ENCODE measurements at places on chromosomes 3 and 15.

GRCh38 chr3:32438596-32439344 lies 47.1 kb downstream of the CMTM7 start:
- DNase-seq: no peak

- no peak for DNase-seq
Measured at GRCh38 chr3:5059782-5060181, 62.3 kb upstream of the ARL8B start.

GRCh38 chr3:195131176-195131575 lies 139.8 kb downstream of the XXYLT1 start:
- DNase-seq: no peak

DNA sequence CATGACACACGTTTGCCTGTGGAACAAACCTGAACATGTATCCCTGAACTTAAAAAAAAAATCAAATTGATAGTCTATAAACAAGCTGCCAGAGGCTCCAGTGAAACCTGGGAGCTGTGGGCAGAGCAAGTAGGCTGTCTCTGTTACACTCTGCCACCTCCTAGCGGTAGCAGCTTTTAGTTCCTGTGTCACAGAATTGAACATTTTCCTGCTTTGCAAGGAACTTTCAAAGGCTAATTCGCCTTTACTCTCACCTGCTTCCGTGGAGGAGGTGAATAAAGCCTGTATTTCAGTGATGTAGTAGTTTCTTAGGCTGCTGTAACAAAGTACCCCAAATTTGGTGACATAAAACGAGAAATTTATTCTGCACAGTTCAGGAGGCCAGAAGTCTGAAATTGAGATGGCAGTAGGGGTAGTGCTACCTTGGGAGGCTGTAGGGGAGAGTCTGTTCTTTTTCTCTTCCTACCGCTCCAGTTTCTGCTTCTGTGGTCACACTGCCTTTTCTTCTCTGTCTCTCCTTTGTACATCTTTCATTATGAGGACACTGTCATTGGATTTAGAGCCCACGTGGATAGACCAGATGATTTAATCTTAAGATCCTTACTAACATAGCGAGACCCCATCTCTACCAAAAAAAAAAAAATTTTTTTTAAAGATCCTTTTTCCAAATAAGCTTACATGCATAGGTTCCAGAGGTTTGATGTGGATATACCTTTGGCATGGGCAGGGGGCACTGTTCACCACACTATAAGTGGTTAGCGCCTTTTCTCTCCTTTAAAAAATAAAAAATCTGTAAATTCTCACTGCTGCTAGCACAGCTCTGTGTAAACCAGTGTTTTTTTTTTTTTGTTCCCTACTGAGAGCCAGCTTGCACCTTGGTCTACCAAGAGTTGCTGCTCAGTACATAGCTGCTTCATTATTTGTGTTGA lies 25.3 kb downstream of the FBXO22 start:
- DNase-seq: no peak

DNA sequence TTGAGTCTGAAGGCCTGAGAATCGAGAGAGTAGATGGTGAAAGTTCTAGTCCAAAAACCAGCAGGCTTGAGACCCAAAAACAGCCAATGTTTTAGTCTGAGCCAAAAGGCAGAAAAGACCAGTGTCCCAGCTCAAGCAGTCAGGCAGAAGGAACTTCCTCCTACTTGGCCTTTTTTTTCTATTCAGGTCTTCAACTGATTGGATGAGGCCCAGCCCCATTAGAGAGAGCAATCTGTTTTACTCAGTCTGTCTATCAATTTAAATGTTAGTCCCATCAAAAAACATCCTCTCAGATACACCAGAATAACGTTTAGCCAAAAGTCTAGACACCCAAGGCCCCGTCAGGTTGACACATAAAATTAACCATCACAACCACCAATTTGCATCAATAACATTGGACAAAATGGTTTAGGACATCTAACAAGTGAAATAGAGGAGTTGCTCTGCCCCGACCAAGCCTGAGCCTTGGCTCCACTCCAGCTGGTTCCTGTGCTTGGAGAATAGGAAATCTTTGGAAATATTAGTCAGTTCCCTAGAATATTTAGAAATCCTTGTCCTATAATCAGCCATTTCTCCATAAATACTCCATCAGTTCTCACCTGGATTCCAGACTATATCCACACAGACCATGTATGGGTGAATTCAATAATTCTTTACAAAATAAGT lies 51.4 kb upstream of the LIPC start:
- DNase-seq: no peak

DNA sequence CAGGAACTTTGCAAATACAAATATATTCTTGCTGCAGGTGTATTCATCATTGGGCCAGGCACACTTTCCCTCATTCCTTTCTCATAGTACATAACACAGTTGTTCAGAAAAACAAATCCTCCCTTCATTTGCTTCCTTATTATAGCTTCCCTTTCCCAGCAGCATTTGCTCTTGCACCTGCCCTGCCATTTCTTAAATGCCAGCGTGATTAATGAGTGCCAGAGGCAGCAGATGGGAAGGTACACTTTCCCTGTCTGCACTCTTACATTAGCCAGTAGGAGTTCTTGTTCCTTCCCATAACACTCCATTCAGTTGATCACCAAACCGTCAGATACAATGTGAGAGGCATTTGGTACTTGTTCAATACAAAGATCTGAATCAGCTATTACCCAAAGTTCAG lies 128.5 kb upstream of the GAP43 start:
- no peak for DNase-seq

DNA sequence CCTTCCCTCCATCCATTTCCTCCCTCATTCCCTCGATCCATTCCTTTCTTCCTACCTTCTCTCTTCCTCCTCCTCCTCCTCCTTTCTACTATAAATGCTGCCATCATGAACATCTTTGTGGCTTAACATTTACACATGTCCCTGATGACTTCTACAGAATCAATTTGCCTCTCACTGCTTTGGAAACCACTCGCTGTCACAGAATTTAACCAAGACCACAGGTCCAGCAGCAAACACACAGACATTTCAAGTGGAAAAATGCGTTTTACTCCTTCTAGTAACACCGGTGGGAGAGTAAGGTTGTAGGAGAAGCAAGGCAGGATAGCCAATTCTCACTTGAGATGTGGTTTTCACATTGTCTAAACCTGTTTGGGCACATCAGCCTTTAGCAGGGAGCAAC lies 101.4 kb upstream of the LRIG1 start:
- no peak for DNase-seq

DNA sequence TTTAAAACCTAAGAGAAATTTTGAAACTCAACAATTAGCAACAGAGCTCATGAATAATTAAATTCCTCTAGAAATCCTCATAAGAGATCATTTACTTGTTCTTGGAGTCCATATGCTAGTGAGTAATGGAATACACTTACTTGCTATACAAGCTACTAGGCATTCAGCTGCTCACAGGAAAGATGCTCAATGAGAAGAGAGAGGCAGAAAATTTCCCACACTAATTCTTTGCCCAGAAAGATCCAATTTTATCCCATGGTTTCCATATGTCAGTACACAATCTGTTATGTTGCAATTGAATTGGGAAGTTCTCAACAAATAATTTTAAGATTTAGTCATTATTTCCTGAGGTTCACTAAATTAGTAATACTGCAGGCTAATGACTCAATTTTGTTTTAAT lies 310.4 kb downstream of the RYR3 start:
- DNase-seq: no peak

GRCh38 chr3:69300296-69300695 lies 85.6 kb downstream of the FRMD4B start:
- DNase-seq: no peak

- DNase-seq: no peak
Measured at GRCh38 chr3:43017593-43018195, 38.6 kb downstream of the GASK1A start.

GRCh38 chr3:63050548-63051177 lies 175.4 kb upstream of the CADPS start:
- no peak for DNase-seq

DNA sequence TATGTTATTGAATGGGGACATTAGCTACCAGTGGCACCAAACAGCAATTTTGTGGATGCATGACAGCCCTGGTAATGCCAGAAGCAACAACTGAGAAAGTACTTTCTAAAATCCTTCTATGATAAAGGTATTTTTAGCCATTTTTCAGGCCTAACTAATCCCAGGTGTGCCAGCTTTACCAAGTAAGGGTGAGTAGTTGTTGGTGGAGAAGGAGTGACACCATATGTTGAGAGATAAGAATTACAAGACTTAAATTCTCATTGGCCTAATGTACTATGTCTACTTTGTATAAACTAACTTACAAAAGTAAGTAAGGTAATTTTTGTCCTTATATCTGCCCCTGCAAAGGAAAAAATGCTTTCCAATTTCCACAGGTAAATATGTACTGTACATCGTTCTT lies 4.1 kb upstream of the COX17 start:
- no peak for DNase-seq

DNA sequence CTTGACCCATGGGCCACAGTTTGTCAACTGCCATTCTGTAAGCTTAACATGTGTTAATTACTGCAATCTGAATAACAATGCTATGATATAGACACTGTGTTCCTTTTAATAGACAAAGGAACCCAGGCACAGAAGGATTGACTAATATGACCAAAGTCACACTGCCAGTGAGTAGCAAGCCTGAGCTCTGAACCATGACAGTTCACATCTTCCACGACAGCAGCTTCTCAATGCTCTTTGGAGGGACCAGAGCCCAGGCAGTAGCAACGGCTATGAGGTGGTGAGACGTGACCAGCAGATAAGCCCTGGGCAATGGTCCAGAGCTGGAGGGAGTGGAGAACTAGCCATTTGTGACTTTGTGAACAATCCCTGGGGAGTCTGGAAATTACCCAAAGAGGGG lies 19.4 kb downstream of the CA12 start:
- peak; percentile 97 for DNase-seq

DNA sequence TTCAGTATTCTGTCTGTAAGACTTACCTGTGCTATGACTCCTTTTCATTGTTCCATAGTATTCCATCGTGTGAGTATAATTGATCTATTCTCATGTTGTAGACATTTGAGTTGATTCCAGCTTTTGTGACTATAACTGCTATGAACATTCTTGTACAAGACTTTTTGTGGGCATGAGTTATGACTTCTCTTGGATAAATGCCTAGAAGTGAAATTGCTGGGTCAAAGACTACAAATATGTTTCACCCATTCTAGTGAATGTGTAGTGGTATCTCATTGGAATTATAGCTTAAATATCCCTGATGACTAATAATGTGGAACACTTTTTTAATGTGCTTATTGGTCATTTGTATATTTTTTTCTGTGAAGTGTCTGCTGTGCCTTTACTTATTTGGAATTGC lies 27.6 kb upstream of the NPHP3 start:
- no peak for DNase-seq
